ENCODE measurements at places on chromosomes 12 and 14.

DNA sequence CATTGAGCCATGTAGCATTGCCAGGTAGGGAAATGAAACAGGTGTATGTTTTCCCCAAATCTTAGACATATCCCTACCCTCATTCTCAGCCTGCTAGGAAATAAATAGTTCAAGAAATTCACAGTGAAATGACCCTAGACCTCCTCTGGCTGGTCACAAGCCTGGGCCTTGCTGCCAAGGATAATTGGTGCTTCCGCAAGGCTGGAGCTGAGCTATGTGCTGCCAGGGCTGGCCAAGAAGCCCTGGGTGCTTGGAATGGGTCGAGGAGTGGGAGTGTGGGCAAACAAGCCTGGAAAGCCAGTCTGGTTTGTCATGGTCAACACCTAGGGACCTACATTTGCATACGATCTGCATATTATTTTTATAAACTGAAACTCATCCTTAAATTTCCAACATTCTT lies 31.3 kb upstream of the SLC10A1 start:
- no peak for DNase-seq

- DNase-seq = no peak
Observed at GRCh38 chr14:25048170-25049016, 1.6 kb downstream of the STXBP6 start.

- no peak for DNase-seq
Observed at GRCh38 chr14:33908540-33909223, 42.2 kb downstream of the EGLN3 start.

GRCh38 chr14:45242706-45243105 lies 10.3 kb downstream of the MIS18BP1 start:
- no peak for DNase-seq

DNA sequence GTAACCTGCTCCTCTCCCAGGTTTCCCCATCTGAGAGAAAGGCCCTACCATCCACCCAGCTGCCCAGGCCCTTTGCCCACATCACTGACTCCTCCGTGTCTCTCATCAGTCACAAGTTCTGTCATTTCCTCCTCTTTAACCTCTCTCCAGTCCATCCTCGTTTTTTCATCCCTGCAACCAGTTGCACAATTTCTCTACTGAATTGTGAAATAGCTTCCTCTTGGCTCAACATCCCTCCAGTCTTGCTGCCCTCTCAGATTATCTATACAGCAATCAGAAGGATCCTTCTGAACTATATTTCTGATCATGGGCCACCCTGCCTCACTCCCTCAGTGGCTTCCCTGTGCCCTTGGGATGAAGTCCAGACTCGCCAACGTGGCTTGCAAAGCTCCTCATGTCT lies 6.8 kb downstream of the FAM161B start:
- no peak for DNase-seq

GRCh38 chr12:65492998-65493912 lies 214.8 kb downstream of the MSRB3 start:
- DNase-seq = no peak

- no peak for DNase-seq
Observed at GRCh38 chr12:30257618-30258017, 438.1 kb downstream of the IPO8 start.

GRCh38 chr12:131867471-131867870 lies 27.0 kb upstream of the ULK1 start:
- no peak for DNase-seq

DNA sequence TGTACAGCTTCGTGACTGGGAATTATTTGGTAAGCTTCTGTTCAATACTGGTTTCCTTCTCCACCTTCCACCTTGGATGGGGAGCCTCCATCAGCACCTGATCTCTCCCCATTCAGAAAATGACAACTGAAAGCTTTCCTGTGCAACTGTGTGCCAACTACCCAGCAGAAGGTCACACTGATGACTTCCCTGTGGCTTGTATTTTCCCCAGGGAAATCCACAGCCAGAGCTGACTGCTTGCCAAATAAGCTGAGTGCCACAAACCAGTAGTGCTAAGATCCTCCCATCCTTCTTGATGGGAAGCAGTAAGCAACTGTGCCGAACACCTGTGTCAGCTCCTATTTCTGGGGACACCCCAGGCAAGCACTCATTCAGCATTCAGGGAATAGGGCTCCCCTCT lies 257.2 kb upstream of the SOX5 start:
- DNase-seq = no peak

DNA sequence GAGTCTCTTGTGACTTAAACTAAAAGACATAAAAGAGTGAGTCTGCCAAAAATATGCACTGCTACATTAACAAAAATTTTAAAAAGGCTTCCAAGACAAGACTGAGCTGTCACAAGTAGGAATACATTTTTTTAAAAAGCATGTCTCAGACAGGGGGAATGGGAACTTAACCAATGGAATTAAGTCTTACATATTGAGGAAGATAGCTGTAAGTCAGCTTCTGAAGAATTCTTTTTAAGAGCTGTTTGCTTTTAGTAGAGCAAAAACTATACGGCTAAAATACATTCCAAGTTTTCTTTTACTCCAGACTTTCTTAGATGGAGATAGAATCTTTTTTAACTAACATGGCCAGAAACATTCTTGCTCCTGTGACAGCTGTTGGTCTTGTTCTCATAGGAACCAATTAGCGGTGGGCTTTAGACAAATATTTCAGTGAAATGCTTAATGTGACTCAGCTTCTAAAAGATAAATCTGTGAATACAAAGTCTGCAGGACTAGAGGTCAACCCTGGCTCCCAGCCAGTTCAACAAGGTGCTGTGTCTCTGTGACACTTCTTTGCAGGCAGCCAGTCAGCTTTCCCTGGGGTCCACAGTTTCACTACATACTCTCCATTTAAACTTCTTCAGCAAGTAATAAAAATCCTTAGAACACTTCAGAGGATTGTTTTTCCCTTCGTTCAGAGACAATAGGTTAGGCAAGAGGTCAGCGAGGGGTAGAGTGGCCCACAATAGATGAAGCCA lies 187.6 kb downstream of the NAV3 start:
- DNase-seq = no peak
